SHP77 (cell line): ENCODE measurements at places on chromosomes 1 and 21.
A peak's percentile ranks its signal among the peaks of the same experiment; 100 is the strongest.

DNA sequence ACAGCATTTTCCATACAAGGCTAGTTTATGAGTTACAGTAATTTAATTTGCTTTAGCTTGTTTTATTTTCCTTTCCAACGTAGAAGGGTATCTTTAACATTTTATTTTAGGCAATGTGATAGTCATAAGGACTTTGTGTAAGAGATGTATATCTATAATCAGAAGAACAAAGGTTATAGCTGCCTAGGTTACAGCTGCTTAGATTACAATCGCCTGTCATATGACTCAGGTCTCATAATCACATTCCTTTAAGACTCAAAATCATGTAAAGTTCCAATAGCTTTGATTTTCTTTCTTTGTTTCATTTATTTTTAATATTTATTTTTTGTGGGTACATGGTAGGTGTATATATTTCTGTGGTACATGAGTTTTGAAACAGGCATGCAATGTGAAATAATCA, 37.8 kb upstream of the COP1 start:
- DNase-seq = no peak

- no peak for DNase-seq
Measured at GRCh38 chr1:2126331-2127186, 68.0 kb downstream of the FAAP20 start.

- DNase-seq = no peak
Measured at GRCh38 chr1:154840269-154841176, 29.6 kb downstream of the KCNN3 start.

DNA sequence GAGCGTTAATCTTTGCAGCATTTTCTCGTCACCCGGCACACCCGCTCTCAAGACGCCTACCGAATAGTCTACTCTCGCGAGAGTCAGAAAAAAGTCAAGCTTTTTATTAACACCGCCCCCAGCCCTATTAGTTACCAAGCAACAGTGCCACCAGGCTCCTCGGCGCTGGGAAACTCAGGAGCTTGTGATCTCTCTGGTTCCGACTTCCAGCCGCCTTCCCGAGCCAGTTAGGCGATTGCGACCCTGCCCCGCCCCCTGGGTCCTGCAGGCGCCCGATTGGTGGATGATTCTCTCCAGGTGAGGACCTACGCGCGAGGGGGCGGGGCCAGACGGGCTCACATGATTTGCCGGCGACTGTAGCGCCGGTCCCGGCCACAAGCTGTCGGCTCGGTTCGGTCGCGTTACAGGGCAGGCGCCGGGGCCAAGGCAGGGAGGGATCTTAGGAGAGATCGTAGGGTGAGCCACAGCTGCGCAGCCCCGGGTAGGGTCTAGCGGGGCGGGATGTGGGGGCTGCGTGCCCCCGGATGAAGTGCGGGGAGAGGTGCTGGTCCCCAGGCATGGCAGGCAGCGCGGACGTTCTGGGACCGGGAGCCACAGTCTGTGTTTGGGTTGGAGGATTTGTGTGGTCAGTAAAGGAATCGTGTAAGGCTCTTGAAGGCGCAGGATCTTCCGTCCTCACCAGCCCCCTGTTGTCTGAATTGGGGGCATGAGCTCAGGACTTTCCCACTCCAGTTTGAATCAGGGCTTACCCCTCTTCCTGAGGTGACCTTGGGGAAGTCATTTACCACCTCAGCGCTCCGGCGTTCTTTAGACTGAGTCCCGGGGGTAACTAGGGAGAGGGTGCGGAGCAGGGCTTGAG, at the start of gene PFKFB2:
PFKFB2 (plus strand) TSS at position 365 of the 859 bp plus-strand sequence. CDS start 1,443 bp downstream, outside the sequence.
- DNase-seq = peak; percentile 97

DNA sequence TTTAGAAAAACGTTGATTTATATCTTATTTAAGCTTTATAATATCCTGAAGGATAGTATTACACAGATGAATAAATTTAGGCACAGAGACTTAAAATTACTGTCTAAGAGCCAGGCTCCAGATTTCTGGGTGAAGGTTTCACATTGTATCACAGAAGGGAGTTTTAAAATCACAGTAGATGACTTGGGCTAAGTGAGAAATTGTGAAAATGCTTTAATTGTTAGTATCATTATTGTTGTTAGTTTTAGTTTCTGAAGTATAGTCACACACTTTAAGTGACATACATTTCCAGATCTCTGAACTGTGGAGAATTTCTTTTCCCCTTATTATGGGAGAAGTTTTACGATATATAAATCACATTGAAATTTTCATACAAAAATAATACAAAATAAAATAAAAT, 83.5 kb downstream of the NDUFS5 start:
- DNase-seq = no peak

- no peak for DNase-seq
Measured at GRCh38 chr21:27024971-27025370, 58.1 kb upstream of the ADAMTS5 start.
